ENCODE measurements at places on chromosomes 2 and 18.

DNA sequence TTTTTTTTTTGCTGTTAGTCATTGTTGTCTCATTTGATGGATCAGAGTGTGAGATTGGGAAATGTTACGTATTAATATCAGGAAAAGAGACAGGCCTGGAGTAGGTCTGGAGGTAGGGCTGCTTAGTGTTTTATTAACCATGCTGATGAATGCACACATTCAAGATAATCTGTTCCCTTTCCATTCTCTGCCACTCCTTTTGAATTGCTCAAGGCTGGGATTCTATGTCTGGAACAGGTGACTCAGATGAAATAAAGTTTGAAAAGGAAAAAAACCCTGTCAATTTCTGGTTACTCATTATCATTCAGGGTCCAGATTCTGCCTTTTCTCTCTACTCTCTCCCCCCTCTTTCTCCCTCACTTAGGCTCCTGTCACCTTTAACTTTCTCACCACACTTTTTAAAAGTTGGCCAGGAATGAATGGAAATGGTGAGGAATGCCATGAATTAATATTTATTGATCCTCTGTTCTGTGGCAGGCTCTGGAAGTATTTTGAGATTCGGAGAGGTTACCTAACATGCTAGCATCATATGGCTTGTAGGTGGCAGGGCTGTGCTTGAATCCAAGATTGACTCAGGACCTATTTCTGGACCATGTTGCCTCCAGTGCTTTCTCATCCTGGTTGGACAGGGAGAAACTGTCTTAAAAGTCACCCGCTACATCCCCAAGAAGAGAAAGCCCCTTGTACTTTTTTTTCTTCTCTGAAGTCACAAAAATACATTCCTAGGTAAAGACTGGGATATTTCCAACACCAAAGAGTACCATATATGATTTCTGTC lies 40.2 kb downstream of the MAP4K4 start:
- no peak for DNase-seq

DNA sequence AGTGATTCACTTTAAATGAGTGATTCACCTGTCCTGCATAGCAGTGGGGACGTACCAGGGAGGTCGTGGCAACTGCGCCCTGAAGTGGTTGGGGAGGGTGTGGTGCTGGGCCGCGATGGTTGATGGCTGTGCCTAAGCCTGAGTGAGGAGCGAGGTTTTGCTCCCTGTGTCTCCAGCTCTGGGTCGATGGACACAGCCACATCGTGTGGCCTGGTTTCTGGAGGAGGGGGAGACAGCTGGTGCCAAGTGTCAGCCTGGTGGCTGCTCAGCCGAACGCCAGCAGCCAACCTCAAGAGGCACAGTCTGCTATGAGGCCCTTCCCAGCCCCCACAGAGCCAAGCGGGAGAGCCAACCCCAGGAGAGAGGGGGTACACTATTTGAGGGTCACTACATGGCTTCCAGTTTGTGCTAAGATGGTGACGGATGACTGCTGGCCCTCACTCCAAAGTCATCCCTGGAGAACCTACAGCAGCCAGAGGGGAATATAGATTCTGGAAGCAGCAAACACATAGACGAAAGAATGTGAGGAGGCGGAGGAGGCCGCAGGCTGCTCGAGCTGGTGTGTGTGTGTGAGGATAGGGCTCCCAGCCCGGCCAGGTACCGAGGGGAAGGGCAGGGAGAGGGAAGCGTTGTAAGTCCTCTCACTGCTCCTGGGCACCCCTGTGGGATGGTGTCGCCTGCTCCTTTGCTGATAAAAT lies 58.6 kb upstream of the OTOF start:
- no peak for DNase-seq

DNA sequence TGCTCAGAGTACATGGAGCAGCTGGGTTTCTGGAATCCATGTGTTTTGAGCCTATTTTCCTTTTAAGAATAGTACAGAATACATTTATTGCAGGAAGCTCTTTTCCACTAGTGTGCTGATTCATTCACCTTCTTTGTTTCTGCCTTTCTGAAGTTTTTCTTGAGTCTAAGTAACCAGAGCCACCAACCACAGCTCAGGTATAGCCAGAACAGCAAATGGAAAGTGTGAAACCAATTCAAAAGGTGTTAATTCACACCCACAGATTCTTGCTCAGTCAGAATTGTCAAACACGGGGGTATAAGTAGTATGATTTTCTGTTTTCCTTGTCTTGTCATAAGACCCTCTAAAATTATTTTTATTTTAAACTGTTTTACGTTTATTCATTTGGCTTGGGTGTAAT lies 75.9 kb upstream of the DYNAP start:
- DNase-seq: no peak

DNA sequence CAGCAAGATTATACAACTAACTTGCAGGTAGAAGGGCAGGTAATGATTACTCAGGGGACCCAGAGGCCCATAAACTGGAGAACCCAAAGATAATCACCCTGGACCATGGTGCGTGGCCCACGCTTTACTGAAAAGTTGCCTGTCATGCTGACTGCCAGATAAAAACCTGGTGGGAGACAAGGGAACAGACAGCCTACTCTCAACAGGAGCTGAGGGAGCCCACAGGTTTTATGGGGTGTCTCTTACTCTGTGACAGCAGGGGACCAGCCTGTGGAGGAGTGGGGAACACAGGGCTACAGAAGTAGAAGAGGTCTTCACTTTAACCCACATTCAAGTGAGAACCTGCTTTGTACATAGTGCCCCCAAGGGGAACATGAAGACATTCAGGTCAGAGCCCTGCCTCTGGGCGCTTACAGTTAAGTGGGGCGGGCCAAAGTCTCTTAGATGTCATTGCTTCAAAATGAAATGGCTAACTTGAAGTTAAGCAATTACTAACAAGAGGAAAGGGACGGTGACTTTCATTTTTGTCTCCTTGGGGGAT lies 60.4 kb downstream of the DHRS9 start:
- DNase-seq: no peak

DNA sequence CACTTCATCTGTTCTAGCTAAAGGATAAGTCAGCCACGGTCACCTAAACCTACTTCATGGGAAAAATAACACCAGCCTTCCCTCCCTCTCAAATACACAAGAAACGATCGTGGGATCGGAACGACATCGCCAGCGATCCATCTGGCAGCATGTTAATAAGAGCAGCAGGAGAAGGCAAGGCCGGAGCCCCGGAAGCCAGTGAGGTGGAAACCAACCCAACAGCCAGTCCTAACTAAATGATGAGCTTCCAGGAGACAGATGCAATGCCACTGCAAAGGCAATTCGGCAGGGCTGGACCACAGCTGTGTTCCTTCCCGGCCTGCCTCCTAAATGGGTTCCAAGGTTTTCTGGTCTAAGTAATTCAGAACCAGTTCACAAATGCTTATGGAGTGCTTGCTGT lies 117.5 kb downstream of the TMEM163 start:
- no peak for DNase-seq

Measured in DMS79 (cell line).